Iris pigment epithelial cell (primary cell): ENCODE measurements at places on chromosomes 2 and 18.
A peak's percentile ranks its signal among the peaks of the same experiment; 100 is the strongest.

GRCh38 chr2:120503793-120504571 lies 158.0 kb downstream of the INHBB start:
- DNase-seq, result peak; percentile 28

- no peak for DNase-seq
Observed at GRCh38 chr18:60568220-60568619, 195.6 kb upstream of the MC4R start.

DNA sequence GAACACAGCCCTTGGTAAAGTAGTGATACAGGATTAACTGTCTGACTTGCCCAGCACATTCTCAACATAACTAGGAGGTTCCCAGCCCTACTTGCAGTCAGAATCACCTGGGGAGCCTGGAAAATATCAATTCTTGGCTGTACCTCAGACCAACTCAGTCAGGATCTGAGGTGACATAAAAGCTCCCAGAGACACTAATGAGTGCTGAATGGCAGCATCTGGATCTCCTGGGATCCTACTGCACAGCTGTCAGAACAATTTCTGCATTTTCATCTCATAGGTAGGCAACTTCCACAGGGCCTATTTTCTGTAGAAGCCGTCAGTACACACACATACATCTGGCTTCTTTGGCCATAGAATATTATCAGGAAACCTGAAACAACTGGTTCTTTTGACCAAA lies 138.8 kb downstream of the MYO5B start:
- DNase-seq, result no peak

- peak; percentile 10 for DNase-seq
Observed at GRCh38 chr2:164792316-164793170, 49.1 kb downstream of the COBLL1 start.

DNA sequence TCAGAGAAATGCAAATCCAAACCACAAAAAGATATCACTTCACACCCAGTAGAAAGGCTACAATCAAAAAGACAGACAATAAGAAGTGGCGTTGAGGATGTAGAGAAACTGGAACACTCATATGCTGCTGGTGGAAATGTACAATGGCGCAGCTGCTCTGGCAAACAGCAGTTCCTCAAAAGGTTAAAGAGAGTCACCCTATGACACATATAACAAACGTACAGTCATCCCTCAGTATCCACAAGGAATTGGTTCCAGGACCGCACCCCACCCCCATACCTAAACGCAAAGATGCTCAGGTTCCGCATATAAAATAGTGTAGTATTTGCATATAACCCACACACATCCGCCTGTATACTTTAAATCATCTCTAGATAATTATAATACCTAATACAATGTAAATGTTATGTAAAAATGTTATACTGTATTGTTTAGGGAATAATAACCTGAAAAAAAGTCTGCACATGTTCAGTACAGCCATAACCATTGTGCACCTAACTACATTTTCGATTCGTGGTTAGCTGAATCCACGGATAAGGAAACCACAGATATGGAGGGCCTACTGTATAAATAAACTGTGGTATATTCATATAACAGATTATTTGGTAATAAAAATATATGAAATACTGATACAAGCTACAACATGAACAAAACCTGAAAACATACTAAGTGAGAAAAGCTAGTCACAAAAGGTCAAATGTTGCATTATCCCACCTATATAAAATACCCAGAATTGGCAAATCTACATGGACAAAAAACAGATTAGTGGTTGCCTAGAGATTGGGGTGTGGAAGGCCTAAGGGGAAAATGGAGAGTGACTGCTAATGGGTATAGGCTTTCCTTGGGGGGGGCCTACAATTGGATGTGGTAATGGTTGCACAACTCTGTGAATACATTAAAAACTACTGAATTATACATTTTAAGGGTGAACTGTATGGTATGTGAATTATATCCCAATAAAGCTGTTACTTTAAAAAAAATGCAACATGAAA lies 37.5 kb downstream of the UXS1 start:
- peak; percentile 31 for DNase-seq

GRCh38 chr2:47708801-47709499 lies 74.0 kb upstream of the MSH6 start:
- no peak for DNase-seq
